Urothelium cell line (cell line): ENCODE measurements at places on chromosomes 4 and X.

GRCh38 chr4:75037252-75037651 is 104.3 kb downstream of the PARM1 start:
- no peak for DNase-seq

- no peak for DNase-seq
These were observed 2.4 kb downstream of the TCEAL1 start for GRCh38 chrX:103631145-103631544.

GRCh38 chr4:71026086-71026485 is 32.6 kb downstream of the DCK start:
- DNase-seq, result peak; percentile 55

DNA sequence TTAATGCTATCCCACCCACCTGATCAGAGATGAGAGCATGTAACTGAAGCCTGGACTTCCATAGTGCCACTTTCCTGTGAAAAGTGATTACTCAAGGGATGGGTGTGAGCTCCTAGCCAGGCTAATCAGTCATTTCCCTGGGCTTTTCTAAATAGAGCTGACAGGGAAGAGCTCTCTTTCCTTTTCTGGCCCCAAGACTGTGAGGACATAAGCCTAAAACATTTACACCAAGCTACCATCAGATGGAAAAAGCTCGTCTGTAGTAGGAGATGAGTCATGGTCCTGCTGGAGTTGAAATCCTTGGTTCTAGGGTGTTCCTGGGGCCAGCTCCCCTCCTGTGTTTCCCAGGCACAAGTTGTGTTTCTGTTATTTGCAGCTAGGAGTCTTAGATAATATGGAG is 52.4 kb upstream of the NDP start:
- peak; percentile 8 for DNase-seq

GRCh38 chr4:26032630-26033317 is 118.8 kb downstream of the SMIM20 start:
- DNase-seq, result no peak

GRCh38 chr4:158826057-158826456 is 57.2 kb downstream of the FNIP2 start:
- DNase-seq, result no peak

DNA sequence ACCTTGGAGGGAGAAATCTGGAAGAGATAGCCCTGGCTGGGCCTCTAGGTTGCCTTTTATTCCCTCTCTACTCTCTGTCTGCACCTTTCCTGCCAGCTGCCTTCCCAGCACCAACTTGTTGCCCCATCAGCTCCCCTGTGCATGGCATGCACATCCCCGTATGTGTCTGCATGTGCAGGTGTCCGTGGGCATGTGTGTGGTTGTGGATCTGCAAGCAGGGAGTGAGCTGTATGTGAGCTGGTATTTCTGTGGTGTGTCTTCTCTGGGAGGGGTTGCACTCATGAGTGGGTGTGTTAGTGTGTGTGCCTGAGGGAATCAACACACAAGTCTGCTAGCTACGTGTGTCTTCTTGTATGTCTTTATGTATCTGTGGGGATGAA is 9.9 kb downstream of the L1CAM start:
- DNase-seq, result no peak

DNA sequence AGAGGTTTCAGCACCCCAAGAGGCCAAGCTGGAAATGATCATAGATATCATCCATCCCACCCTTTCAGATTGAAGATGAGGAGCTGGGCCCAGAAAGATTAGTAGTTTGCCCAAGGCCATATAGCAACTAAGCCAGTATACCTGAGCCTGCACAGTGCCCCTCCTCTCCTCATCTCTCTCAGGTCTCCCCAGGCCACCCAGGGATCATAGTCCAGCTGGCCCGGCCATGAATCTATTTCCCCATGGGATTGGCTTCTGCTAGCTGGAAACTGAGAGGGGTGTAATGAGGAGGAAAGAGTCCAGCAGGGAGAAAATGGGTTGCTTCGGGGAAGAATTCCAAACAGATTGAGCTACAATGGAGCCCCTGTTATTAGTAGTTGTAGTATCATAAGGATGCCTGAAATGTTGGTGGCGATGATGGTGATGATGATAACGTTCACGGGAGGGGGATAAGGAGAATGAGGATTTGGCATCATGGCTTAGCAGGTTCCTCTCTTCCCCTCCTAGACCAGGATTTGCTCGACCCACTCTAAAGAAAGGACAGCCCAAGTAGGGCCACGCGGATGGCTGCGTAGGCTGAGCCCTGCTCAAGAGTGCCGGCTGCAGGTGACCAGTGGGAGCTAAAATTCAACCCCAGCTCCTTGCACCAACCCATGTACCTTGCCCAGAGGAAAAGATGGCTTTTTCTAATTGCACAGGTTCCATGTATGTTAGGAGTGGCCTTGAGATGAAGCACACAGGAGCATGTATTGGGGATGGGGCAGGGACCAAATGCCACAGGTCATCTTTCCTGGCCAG is 117.8 kb upstream of the PJA1 start:
- DNase-seq, result no peak

- DNase-seq, result no peak
These were observed 72.6 kb upstream of the ARHGAP24 start for GRCh38 chr4:85402371-85402770.

DNA sequence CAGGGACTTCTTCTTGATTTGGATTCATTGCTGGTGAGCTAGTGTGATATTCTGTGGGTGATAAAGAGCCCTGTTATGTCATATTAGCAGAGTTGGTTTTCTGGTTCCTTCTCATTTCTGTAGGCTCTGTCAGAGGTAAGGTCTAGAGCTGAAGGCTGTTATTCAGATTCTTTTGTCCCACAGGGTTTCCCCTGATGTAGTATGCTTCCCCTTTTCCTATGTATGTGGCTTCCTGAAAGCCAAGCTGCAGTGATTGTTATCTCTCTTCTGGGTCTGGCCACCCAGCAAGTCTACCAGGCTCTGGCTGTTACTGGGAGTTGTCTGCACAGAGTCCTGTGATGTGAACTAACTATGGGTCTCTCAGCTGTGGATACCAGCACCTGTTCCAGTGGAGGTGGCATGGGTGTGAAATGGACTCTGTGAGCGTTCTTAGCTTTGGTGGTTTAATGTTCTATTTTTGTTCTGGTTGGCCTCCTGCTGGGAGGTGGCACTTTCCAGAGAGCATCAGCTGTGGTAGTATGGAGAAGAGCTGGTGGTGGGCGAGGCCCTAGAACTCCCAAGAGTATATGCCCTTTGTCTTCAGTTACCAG is 373.7 kb downstream of the AR start:
- no peak for DNase-seq

GRCh38 chr4:84263415-84263814 is 235.7 kb downstream of the NKX6-1 start:
- no peak for DNase-seq

DNA sequence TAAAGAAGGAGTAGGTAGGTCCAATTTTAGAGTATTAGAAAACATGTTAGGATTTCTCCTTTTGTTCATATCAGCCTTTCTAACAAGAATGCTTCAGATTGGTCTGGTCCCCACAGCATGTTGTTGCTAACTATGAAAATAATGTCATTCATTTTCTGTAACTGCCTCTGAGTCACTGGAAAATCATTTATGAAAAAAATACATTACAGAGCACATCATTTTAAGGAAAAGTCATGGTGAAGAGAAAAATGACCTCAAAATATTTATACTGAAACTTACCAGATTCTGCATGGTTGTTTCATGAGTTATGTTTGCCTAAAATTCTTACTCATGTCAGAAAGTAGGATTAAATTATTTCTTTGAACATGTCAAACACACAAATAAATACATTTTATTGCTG is 35.2 kb downstream of the DTHD1 start:
- DNase-seq, result peak; percentile 6

DNA sequence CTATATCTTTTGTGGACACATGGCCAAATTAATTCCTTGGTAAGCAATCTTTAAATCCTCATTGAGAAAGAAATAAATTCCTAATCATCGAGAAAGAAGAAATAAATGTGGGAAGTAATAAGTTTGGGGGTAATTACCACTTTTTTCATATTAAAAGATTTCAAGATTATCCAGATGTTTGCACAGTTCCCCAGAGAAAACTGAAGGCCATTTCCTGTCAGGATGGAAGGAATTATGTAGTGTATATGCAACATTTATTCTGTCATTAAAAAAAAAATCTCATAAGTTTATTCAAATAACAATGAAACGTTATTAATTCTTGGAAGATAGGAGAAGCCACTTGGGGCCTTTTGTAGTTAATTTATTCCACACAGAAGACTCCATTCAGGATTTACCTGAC is 385.6 kb upstream of the NR3C2 start:
- no peak for DNase-seq

DNA sequence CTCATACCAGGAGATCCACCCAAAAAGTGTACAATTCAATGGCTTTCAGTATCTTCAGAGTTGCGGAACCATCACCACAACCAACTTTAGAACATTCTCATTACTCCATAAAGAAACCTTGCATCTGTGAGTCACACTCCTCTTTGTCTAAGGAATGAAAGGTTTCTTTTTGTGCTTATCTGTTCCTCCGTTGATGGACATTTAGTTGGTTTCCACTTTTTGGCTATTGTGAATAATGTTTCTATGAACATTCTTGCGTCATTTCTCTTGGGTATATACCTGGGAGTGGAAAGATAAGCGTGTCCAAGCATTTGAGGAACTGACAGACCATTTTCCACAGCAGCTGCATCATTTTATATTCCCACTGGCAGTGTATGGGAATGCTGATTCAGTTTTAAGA is 10.6 kb downstream of the FAM184B start:
- no peak for DNase-seq

DNA sequence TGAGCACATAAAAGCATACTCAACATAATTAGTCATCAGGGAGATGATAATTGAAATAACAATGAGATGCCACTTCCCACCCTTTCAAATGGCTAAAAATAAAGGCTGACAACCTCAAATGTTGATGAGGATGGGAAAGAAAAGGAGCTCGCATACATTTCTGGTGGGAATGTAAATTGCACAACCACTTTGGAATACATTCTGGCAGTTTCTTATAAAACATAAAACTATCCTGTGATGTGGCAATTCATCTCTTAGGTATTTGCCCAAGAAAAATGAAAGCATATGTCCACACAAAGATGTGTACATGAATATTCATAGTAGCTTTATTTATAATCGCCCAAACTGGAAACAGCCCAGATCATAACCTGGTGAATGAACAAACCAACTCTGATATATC is 687 bp upstream of the ZNF275 start:
- no peak for DNase-seq

DNA sequence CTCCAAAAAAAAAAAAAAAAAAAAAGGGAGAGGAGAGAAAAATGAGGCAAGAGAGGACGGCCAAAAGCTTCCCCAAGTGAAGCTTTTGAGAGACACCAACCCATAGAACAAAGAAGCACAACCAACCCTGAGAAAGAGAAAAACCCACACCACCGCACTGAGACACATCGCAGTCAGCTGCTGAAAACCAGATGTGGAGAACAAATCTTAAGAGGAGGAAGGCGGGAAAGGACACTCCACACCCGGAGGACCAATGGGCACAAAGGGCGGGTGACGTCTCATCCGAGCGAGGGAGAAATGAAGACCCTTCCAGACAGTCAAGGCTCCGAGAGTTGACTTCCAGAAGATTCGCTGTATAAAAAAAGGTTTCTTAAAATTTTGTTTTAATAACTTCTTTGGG is 112.1 kb downstream of the AFAP1 start:
- no peak for DNase-seq

DNA sequence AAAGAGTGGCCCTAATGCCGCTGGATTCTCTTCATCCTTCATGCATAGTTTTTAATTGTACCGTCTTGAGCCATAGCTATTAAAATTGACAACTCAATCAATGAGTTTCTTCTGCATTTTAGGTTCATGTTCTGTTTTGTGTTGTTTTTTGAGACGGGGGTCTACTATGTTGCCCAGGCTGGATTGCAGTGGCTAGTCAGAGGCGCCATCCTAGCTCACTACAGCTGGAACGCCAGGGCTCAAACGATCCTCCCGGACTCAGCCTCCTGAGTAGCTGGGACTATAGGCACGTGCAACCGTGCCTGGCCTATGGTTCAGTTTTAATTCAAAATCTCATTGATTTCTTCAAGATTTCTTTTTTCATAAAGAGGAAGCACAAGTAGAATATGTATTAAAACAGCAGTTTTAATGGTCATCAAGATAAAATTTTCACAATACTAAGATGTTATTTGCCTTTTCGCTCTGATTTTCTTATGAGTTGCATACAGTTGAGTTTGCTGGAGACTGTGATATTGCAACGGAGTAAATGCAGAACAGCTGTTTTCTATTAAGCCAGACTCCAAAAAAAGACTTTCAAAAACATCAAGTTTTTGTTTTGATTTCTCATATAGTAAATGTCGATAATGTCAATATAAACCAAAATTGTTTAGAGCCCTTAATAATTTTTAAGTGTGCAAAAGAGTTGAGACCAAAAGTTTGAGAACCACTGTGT is 1.1 kb upstream of the STX18 start:
- DNase-seq, result no peak

- no peak for DNase-seq
These were observed 146.2 kb downstream of the SPOCK3 start for GRCh38 chr4:167088115-167088514.

DNA sequence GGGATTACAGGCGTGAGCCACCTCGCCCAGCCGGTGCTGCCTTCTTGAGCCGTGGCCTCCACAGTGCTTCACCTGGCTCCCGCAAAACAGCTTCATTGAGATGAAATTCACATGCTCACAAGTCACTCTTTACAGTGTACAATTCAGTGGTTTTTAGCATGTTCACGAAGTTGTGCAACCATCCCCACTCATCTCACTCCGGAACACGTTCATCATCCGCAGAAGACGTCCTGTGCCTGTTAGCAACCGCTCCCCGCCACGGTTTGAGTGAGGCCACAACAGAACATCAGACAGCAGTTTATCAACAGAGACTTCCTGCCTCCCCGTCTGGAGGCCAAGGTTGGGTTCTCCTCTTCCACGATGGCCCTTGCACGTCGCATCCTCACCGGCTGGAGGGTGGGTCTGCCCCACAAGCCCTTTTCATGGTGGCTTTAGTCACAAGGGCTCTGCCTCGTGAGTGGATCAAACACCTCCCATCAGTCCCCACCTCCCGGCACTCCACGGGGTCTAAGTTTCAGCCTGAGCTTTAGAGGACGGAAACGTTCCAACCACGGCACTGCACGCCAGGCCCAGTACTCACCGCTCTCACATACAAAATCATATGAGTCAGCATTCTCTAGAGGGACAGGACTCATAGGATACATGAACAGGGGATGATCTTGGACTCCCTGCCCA is 29.6 kb upstream of the SPON2 start:
- no peak for DNase-seq

DNA sequence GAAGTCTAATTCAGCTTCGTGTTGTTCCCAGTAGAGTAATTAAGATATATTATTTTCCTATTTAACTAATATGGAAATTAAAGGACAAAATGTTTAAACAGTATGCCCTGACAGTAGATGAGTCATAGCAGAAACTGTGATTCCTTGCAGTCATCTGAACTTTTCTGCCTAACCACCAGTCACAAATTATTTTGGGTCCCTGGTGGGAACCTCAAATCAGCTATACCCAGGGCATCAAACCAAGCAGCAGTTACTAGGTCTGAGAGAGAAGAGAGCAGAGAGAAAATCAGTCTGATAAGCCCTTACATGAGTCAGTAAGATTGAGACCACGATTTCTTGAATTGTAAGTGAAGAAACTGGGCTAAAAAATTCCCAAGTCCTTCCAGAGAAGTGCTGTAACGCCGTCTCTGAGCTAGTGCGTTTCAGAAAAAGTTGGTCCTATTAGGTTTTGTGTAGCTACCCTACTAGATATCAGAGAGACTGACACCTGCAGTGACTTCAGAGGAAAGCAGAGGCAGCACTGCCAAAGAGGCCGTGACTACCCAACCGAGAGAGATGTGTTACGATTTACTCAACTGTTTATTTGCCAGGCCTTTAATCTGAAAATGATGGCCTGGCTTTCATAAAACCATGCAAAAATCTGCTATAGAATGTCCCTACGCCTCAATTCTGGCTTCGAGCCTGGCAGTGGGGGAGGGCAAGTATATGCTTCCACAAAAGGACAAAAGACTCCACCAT is 21.7 kb upstream of the GPM6A start:
- DNase-seq, result no peak
